ENCODE measurements at places on chromosomes 4 and X.

DNA sequence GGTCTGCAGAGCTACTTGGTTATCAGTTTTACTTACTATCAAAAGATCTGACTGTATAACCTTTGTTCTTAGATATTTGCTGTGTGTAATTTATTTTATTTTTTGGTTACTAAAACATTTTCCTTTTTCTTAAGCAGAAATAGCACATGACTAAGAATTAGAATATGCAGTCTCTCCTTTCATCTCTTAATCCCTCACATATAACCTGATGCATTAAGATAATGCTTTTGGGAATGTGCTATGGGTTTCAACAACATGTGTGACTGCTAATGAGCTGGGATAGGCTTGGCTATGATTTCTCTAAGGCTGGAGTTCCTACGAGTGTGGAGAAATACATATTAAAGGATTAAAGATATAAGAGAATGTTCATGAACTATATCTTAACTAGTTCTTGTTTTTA, 41.5 kb downstream of the SHROOM3 start:
- no peak for DNase-seq

DNA sequence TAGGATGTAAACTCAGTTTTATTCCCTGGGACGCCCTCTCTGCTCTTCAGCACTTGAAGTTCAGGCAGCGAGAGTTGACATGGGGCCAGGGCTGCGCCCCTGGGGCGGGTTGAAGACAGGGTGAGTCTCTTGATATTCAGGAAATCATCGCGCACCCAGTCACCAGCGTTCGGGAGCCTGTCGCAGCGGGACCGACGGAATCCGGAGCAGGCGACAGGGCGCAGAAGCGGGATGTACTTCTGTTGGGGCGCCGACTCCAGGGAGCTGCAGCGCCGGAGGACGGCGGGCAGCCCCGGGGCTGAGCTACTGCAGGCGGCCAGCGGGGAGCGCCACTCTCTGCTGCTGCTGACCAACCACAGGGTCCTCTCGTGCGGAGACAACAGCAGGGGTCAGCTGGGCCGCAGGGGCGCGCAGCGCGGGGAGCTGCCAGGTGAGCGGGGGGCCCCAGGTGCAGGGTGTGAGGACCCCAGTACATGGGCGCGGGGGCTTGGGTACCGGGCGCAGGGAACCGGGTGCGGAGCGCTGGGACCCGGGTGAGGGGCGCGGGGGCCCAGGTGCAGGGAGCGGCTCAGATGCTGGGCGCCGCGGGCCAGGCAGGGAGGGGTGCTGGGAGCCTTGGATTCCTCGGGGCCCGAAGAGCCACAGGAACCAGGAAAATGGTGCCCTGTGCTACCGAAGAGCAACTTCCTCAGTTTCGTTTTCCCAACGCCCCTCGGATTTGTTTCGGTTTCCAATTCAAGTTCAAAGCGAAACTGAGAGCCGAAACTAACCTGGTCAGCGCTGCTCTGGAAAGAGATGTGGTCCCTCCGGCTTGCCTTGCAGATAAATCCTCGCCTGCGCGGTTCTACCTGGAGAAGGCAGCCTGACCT, at the start of gene HERC6:
HERC6 (plus strand) TSS at position 162 of the 869 bp plus-strand sequence; CDS start at position 232, 70 bp downstream.
- DNase-seq: peak; percentile 36

DNA sequence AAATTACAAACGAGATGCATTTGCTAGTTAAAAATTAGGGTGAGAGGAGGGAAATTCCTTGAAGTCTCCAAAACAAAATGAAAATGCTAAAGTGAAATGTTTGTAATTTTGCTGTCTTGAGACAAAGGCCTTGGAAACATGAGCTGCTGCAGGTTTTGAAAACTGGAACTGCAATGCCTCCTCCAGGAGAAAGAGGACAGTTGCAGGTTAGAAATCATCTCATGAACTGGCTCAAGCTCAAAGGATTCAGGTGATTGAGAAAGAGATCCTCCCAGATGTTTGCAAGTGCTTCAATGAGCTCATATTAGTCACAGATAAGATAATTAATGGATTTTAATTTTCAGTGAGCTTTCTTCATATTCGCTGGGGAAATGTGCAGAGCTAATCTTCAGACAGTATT, 32.4 kb downstream of the SMPX start:
- DNase-seq: peak; percentile 68

DNA sequence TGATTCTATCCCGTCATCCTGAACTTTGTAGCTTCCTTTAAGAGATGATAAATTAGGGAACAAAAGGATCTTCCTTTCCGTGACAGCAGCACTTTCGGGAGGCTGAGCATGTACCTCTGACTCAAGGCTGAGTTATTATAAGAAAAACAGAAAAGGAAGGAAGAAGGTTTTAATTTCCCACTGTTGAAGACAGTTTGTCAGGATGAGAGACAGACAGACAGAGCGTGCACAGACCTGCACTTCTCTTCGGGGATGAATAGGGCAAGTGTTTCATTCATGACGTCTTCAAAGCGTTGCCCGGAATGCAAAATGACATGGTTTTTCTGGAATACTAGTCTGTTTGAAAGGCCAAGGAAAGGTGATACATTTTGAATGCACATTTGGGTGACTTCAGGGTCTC, 405.3 kb upstream of the FAT1 start:
- no peak for DNase-seq

DNA sequence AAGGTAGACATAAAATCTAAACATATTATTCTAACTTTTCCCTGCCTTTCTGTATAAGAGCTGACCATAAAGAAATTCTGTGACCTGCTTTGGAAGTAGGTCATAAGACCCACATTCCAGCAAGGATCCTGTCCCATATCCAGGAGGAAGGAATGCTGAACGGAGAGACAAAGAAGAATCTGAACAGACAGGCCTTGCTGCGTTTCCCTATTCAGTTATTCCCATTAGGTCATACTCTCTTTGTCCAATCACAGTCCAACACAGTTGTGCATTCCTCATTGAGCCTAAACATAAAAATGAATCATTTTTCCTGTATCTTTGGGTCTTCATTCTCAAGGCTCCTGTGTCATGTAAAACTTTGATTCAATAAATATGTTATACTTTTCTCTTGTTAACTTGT, 287.6 kb upstream of the TAPT1 start:
- DNase-seq: no peak

DNA sequence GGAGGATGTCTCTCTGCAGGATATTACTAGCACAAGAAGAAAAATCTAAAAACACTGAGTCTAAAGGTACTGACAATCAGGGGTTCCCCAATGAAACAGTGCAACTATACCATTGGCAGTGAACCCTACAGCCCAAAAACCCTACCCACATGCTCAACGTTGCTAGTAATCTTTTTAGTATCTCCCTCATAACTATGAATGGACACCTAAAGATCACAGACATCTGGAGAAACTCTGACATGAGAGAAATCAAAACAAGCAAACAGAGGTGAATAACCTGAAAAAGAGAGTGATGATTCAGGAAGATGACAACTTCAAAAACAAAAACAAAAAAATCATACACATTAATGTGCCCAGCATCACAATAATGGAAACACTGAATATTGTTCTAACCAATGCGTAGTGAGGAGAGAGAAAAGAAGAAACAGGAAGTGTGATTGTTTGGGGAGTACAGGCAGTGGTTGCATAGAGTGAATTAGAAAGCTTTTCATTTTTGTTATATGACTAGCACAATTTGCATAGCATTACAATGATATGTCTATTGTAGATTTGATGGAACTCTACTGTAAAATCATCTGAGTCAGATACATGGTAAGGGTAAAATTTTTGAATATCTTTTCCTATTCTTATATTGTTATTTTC, 78.9 kb upstream of the FMR1 start:
- no peak for DNase-seq

DNA sequence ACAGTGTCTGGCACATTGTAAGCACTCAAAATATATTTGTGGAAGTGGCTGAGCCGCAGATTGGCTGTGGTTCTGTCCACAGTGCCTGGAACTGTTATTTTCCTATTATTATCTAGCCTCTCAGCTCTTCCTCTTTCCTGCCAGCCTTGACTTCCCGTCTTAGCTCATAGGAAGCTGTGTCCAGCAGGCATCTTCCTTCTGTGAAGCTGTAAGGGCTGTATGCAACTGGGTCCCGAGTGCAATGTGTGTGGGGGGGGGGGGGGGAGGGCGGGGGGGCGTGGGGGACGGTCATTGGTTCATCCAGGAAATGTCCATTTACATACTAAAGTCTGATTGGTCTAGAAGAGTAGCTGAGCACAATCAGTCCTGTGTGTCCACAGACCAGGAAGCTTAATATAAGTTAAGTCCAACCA, 210.7 kb downstream of the PDGFRA start:
- no peak for DNase-seq

DNA sequence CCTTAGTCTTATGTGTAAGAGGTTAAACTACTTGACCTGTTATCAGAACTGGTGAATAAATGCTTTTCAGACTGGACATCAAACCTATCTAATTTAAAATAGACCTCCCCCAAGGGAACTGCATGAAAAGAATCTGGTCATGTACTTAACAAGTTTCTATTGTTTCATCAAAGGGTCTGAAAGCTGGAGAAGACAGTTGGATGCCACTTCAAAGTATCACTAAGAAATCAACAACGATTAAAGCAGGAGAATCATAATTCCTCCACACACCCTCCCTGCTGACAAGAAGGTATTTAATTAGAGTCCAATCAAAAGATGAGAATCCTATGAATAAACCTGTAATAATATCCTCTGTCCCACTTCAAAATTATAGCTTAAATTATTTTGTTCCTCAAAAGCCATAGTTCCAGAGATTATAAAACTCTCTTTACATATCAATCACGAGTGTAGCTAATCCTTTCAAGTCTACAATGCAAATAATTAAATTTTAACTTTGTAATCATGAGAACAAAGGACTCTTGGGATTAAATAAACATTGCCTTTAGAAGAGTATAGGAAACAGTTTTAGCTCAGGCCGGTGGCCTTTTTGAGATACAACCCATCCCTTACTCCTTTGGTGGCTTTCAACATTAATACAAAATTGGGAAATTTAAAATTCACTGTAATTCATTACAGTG, 35.1 kb downstream of the TSPAN5 start:
- DNase-seq: no peak

- DNase-seq: no peak
Observed at GRCh38 chr4:152448038-152448707, 87.7 kb downstream of the FBXW7 start.

DNA sequence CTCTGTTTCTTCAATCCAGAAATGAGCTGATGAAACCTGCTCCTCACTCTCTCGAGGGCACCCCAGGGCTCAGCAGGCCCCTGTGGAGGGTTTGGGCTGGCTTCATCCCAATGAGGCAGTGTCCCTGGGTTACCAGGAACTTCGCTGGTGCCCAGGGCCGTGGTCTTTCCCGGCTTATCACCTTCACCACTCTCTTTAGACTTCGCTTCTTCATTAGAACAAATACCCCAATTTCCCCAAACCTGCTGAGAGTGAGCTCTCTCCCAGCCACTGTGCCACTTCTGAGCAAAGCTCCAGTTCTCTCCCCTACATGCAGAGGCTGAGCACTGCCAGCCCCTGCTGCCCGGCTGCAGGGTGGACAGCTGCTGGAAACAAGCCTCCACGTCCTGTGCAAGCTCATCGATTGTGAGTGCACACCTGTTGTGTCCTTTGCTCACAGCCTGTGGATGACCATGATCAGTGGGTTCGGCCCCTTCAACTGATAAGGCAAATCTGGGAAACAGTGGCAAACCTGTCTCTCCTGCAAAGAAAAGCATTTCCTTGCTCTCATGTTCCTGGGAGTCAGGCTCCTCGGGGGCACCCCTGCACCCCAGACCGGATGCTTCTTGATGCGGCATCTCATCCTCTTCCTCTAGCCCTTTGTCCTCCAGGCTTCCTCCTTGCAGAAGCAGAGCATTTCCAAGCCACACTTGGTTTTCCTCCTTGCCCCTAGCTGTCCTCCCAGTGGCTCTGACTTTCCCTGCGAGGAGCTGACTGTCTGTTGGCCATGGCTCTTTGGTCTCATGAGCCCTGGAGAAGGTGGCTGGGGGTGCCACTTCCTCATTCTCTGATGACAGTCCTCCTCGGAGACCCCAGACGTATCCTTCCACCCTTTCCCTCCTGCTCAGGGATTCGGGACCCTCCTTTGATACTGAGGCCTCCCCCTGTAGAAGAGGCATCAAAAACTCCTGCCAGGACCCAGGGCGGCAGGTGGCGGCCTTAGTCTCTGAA, 28.7 kb downstream of the C4orf50 start:
- no peak for DNase-seq

GRCh38 chr4:78310007-78310739, 241.4 kb upstream of the ANXA3 start:
- DNase-seq: no peak

GRCh38 chr4:84022564-84022963, 476.5 kb downstream of the NKX6-1 start:
- DNase-seq: no peak

DNA sequence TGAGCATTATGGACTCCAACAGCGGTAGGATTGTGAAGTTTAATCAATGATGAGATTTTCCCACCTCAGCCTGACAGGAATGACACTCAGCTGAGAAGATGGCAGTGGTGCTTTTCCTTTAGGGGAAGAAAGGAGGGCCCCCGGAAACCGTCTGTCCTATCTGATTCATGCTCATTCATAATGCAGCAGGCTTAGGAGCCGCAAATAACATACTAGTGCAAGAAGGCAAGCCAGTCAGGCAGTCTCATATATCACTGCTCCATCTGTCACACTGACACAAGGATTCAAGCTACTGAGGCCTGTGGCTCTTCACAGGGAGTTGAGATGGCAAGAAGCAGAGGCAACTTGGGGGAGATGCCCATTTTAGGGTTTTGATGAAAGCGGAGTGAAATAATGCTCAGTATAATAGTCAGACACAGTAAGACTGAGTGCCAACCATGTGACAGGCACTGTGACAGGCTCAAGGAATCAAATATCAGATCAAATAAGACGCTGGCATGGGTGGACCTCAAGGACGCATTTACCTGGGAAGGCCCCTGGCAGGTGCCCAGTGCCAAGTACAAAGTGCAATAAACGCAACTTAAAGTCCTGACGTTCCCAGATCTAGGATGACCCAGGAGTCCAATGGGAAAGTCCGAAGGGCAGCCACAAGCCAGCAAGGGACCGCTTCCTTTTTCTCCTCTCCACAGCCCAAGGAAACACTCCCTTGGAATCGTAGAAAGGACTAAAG, 63.4 kb downstream of the FHDC1 start:
- DNase-seq: peak; percentile 71

GRCh38 chr4:41361794-41362526, 105.2 kb downstream of the UCHL1 start:
- peak; percentile 70 for DNase-seq

DNA sequence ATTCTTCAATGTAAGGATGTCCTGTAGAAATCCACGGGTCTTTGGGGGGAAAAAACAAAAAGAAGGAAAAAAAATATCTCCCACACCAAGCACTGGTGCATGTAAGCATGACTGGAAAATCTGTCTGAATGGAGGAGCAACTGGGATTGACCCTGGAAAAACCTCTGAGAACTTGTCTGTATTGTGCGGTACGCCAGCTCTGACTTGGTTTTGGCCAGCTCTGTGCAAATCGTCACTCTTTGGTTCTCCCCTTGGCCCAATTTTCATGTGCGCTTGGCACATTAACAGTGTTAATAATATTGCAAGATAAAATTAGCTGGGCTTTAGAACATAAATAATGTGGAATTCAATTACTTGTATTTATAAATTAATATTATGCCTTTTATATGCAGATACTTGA, 231.2 kb upstream of the HAND2 start:
- no peak for DNase-seq

DNA sequence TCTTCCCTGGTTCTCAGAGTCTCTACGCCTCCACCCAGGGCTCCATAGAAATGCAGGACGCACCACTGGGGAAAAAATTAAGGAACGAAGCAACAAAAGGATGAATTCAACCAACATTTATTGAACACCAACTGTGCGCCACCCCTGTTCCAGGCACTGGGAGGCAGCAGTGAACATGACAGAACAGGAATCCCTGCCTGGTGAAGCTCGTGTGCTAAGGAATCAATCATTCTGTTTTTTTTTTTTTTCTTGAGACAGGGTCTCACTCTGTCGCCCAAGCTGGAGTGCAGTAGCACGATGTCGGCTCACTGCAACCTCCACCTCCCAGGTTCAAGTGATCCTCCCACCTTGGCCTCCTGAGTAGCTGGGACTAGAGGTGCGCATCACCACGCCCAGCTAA, 1.9 kb upstream of the FTSJ1 start:
- DNase-seq: no peak

All from G401 (cell line).